Stimulated activated CD4-positive, alpha-beta T cell treated with anti-CD3 and anti-CD28 coated beads, Interleukin-12 subunit alpha, Interleukin-12 subunit beta, amount 100 ng/mL, for 48 hours (primary cell): ENCODE measurements at places on chromosomes 6 and 20.

GRCh38 chr6:3032986-3033385, 33.3 kb downstream of the NQO2 start:
- no peak for DNase-seq

DNA sequence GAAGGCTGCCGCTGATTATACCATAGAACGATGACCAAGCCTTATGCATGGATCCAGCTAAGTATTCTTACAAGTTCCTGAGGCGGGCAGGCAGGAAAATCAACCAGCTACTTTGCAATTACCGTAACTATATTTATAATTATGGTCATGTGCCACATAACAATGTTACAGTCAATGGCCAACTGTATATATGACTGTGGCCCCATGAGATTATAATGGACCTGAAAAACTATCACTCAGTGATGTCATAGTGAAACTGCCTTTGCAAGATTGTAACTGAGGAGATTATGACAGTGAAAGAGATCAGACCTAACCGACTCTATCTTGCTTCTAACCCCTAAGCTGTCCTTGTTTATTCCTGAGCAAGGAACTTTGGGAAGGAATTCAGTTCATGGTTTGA, 33.1 kb upstream of the FAM135A start:
- DNase-seq: no peak

GRCh38 chr6:163688739-163689362, 274.3 kb downstream of the QKI start:
- no peak for DNase-seq

GRCh38 chr6:149383371-149383770, 16.7 kb upstream of the SUMO4 start:
- no peak for DNase-seq

GRCh38 chr6:10406556-10406955, 8.3 kb downstream of the TFAP2A start:
- DNase-seq: no peak

DNA sequence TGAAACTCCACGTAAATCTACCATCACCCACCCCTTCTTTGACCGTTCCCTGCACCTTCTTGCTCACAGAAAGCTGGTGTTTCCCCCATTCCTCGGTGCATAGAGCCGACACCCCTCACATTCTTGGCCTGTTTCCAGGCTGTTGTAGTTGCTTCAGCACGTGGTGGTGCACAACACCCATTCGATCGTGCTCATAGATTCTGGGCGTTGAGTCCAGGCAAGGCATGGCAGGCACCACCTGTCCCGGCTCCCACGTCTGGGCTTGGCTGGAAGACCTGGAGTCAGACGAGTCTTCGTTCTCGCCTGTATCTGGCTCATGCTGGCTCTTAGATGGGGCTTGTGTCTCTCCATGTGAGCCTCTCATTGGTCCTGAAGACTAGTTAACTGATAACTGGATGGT, 100.6 kb downstream of the FAM120B start:
- DNase-seq: no peak
